AG10803 (cell line): ENCODE measurements at places on chromosomes 7 and 10.

DNA sequence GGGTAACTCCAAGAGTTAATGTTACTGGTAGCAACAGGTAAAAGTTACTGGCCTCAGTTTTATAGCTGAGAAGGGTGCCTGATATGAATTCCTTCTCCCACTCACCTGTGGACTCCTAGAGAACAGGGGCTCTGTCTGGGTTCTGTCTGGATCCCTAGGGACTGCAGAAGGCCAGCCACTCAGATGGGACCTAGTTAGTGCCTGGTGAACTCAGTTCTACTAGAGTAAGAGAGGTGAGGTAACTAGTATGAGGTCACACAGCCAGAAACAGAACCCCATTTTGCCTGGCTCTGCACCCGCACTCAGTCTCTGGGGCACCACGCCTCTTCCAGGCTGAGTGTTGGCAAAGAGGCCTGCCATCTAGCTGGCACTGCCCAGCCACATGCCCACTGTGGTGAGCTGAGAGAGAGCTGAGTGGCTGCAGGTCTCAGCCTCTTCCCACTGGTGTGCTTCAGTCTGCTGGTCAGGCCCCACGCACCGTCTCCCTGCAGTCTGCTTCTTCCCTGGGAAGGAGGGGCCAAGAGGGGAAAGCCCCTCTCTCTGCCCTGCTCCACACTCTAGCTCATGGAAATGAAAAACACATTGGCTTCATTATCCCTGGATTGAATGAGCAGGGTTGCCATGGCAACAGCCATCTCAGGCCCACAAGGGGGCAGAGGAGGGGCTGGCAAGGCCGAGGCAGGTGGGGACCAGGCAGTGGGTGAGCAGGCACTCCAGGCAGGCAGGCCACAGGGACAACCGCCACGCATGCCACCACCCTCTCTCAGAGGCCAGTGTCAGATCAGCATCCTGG lies 110.6 kb downstream of the ZMIZ1 start:
- DNase-seq: no peak

- DNase-seq: no peak
Measured at GRCh38 chr10:124707551-124707950, 36.6 kb downstream of the FAM53B start.

DNA sequence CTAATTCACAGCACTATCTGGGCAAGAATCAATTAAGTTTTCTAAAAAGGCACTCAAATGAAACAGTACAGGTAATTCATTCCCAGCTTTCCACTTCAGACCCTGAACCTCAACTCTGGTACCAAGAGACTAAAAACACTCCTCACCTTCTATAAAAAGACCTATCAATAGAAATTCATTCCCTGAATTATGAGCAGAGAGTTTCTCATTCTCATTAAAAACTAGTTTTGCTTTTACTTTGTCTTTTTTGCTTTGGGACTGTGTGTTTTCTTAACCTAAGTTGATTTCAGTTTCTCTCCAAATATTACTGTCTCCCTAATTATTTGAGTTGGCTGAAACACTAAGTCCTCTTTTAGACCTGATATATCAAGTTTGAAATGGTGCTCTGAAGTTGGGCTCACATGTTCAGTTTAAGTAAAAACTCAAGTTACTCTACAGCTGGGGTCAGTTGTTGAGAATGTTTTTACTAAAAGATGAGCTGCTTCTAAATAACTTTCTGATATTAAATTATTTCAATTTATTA lies 189.5 kb downstream of the JAZF1 start:
- no peak for DNase-seq

- DNase-seq: peak; percentile 21
Measured at GRCh38 chr10:74927701-74928100, 101.3 kb downstream of the KAT6B start.

- peak; percentile 28 for DNase-seq
Measured at GRCh38 chr10:19904202-19904661, 88.0 kb downstream of the PLXDC2 start.

DNA sequence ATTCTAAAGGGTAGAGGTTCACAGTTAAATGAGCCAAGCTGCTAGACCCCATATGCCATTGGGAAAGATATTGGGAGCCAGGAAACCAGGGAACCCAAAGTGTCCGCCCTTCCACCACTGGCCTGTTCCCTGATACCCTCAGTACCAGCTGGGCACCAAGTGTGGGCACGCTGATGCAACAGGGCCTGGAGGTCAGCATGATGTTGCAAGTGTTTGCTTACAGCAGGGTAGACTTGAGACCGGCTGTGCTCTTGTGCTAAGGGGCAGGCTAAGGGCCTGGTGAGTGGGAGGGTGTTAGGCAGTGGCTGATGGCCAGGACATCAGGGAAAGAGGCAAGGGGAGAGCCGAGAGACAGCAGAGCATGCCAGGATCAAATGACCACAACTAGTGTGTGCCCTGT lies 21.0 kb upstream of the MYL7 start:
- DNase-seq: no peak
